ENCODE measurements at places on chromosomes 6 and 20. TPM values are rescaled to one million over a fixed set of nuclear protein-coding genes. Genes with fewer than 3 reads are reported as not detected.

NKAPL gene
- total RNA-seq = not detected

DOK5 gene
- total RNA-seq = 0.53 TPM

FOXS1 gene
- not detected for total RNA-seq

DEFB127 gene
- not detected for total RNA-seq

MGME1 gene
- total RNA-seq = 19.8 TPM

AIF1 gene
- not detected for total RNA-seq

LAMA4 gene
- total RNA-seq = 128 TPM

RBPJL gene
- total RNA-seq = not detected

SLC22A7 gene
- total RNA-seq = not detected

GPX5 gene
- total RNA-seq = not detected

PGC gene
- not detected for total RNA-seq

MAN1A1 gene
- 4.0 TPM for total RNA-seq

UCKL1 gene
- 36.6 TPM for total RNA-seq

SLC4A11 gene
- total RNA-seq = 1.5 TPM

NOX3 gene
- total RNA-seq = 0.93 TPM

SIRPB1 gene
- 4.5 TPM for total RNA-seq

KHDC1 gene
- not detected for total RNA-seq

RWDD2A gene
- 1.8 TPM for total RNA-seq

AVP gene
- total RNA-seq = not detected

PM20D2 gene
- 11.9 TPM for total RNA-seq

SLC22A1 gene
- total RNA-seq = 0.05 TPM

HLA-DQA1 gene
- 1.9 TPM for total RNA-seq

ABCC10 gene
- total RNA-seq = 7.8 TPM

SLC17A2 gene
- not detected for total RNA-seq

TMEM14A gene
- total RNA-seq = 8.6 TPM

OPRM1 gene
- not detected for total RNA-seq

KCNB1 gene
- total RNA-seq = not detected

C20orf141 gene
- total RNA-seq = not detected

MOCS1 gene
- 8.5 TPM for total RNA-seq

TMEM217 gene
- total RNA-seq = not detected

PI3 gene
- not detected for total RNA-seq

LPA gene
- total RNA-seq = not detected

CRYBG1 gene
- 18.0 TPM for total RNA-seq

DCBLD1 gene
- total RNA-seq = 12.4 TPM

ULBP2 gene
- total RNA-seq = 5.6 TPM

FRK gene
- total RNA-seq = 0.04 TPM

CNR1 gene
- total RNA-seq = 4.6 TPM

POPDC3 gene
- 30.0 TPM for total RNA-seq

TCF19 gene
- total RNA-seq = 32.8 TPM

MOXD1 gene
- 4.1 TPM for total RNA-seq

FUCA2 gene
- total RNA-seq = 16.5 TPM

UNC5CL gene
- total RNA-seq = 0.53 TPM

PRDM13 gene
- total RNA-seq = 1.4 TPM

SLC18B1 gene
- 8.1 TPM for total RNA-seq

BTBD9 gene
- 4.2 TPM for total RNA-seq

MAP3K4 gene
- 16.3 TPM for total RNA-seq

SPDEF gene
- 0.19 TPM for total RNA-seq

KIF25 gene
- total RNA-seq = not detected

GJA1 gene
- not detected for total RNA-seq

PLG gene
- not detected for total RNA-seq

All from A375 (cell line).